Skin of body (tissue), 3 donors: ENCODE measurements at places on chromosomes 11 and 22. TPM values are rescaled to one million over a fixed set of nuclear protein-coding genes. Genes with fewer than 3 reads are reported as not detected.

GRCh38 chr11:116406042-116406441 is 366.7 kb downstream of the BUD13 start:
- no peak for DNase-seq

Gene VPREB3
- not detected for total RNA-seq

- no peak for DNase-seq
Observed at GRCh38 chr11:24609192-24610119, 112.6 kb downstream of the LUZP2 start.

Gene TTC28
- total RNA-seq = 29.0 TPM

Gene FOSL1
- 10.6 TPM for total RNA-seq

- no peak for DNase-seq
Observed at GRCh38 chr11:46277622-46278386, at the start of gene CREB3L1. Gene CREB3L1, plus strand, starts transcription at chr11:46277662. Its CDS starts 450 bp downstream, at chr11:46278112.

DNA sequence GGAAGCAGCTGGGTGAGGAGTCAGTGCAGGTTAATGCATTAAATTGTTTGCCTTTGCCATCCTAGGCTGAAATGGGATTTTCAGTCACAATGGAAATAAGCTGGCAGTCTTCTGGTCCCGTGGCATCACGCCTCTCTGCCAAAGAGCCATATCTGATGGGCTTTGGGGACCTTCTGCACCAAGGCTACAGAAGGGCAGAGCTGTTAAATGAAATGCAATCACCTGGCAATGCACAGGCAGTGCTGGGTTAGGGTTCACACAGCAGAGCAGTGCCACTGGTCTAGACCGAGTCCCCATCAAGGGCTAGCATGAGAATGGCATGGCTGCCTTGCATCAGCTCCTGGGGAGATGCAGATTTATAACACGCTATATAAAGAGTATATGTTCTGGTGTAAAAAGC is 749.2 kb downstream of the NTM start:
- no peak for DNase-seq

GRCh38 chr11:16895306-16895705 is 118.9 kb downstream of the PLEKHA7 start:
- DNase-seq = no peak

- DNase-seq = peak; percentile 92
Observed at GRCh38 chr22:20422271-20423007, 15.2 kb downstream of the SCARF2 start.

- no peak for DNase-seq
Observed at GRCh38 chr11:76047231-76047630, 159.1 kb downstream of the WNT11 start.

Gene TYR
- total RNA-seq = 4.0 TPM

DNA sequence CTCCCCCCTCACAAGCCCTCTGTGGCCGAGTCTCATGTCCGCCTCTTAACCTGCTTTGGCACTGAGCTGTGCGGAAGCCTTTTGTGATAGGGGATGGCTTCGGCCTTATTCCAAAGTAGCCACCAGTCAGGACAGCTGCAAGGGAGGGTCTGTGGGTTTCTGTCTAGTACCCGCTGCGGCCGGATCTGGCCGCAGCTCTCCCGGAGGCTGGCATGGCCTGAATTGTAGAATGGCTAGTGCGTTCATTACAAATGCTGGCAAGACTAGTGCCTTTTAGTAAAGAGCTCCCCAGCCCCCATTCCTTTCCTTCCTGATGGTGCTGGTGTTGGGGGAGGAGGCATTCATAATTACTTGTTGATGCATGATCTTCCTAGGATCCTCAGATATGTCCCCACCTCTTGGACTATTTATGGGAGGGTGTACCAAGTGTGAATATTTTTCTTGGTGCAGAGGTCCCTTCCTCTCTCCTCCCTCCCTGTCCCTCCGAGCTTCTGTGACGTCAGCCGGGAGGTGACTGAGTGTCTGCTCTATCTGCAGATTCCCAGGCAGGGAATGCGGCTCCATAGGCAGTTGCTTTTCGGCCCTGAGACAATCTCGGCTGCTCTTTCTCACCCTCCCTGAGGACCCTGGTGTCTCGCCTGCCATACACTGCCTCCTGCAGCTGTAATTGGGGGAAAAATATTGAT is 108.7 kb upstream of the E2F8 start:
- no peak for DNase-seq

DNA sequence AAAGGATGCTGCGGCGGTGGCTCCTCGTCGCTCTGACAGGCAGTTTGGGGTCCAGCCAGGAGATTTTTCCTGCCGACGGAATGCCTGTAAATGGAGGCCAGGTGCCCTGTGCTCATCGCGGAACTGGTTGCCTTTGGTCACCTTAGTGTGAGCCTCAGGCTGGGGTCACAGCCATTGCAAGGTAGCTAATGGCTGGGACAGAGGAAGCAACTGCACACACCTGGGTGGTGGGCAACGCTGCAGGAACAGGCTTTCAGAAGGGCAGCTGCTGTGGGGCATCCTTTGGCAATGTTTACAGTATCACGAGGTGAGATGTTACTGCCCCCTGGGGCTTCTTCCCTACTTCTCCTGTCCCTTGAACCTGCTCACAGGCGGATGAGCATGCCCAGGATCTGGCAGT is 205.5 kb downstream of the GRIK4 start:
- no peak for DNase-seq

- DNase-seq = no peak
Observed at GRCh38 chr22:41781507-41781906, 19.0 kb upstream of the CCDC134 start.

- no peak for DNase-seq
Observed at GRCh38 chr11:129368889-129369672, 6.6 kb upstream of the BARX2 start.

- DNase-seq = no peak
Observed at GRCh38 chr22:49197505-49197904, 630.2 kb downstream of the BRD1 start.

GRCh38 chr11:117841551-117842031 is 17.0 kb upstream of the FXYD2 start:
- DNase-seq = no peak

DNA sequence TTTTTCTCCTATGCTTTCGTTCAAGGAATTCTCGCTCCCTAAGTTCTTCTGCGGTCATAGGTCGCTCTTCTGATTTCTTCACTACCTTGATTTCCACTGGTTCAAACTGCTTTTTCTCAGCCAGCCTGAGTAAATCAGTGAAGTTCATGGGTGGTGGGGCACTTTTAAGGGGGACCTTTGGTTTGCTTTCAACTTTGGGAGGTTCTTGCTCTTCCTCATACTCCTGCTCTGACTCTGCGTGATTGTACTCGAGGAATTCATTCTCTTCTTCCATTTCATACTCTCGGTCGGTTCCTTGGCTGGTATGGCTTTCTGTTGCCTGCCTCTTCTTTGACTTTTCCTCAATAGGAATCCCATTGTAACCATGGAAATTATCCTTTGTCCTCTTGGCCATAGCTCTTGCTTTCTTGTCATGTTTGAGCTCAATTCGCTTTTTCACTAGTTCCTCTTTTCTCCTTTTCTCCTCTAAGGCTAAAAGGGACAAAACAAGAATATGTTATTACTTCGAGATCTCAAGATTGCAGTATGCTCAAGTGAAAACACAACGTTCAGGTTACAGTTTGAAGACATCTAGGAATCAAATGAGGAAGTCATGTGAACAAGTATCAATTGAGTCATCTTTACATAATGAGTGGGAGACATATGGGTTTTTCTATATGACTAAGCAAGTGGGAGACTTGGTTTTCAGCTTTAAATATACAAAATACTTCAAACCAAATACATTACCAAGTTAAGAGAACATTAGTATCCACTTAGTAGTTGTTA is 16.2 kb downstream of the MISFA start:
- DNase-seq = no peak

Gene TLCD5
- 6.7 TPM for total RNA-seq

Gene SLN
- 215 TPM for total RNA-seq

GRCh38 chr11:86873573-86874083 is 73.3 kb downstream of the PRSS23 start:
- DNase-seq = no peak

- no peak for DNase-seq
Observed at GRCh38 chr11:1340111-1340510, 30.7 kb upstream of the TOLLIP start.

- no peak for DNase-seq
Observed at GRCh38 chr22:47548953-47549740, 786.7 kb downstream of the TBC1D22A start.

GRCh38 chr11:68343761-68344256 is 31.4 kb downstream of the LRP5 start:
- DNase-seq = no peak

- DNase-seq = no peak
Observed at GRCh38 chr11:131422029-131422428, 51.6 kb downstream of the NTM start.

DNA sequence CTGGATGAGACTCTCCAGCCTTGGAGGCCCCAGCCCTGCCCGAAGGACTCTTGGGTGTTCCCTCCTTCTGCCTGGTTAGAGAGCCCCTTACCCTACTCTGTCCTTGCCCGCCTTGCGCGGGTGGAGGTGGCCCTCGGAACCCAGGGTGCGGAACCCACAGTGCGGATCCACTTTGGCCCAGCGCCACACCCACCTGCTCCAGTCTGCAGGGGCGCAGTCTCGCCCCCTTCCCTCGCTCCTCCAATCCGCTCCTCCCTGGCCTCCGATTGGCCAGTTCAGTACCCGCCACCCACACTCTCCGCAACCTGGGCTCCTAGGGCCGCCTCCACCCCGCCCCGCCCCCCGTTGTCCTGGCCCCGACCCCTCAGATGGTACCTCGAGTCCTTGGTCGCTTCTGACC is 2.4 kb downstream of the CAPN1 start:
- DNase-seq = no peak

DNA sequence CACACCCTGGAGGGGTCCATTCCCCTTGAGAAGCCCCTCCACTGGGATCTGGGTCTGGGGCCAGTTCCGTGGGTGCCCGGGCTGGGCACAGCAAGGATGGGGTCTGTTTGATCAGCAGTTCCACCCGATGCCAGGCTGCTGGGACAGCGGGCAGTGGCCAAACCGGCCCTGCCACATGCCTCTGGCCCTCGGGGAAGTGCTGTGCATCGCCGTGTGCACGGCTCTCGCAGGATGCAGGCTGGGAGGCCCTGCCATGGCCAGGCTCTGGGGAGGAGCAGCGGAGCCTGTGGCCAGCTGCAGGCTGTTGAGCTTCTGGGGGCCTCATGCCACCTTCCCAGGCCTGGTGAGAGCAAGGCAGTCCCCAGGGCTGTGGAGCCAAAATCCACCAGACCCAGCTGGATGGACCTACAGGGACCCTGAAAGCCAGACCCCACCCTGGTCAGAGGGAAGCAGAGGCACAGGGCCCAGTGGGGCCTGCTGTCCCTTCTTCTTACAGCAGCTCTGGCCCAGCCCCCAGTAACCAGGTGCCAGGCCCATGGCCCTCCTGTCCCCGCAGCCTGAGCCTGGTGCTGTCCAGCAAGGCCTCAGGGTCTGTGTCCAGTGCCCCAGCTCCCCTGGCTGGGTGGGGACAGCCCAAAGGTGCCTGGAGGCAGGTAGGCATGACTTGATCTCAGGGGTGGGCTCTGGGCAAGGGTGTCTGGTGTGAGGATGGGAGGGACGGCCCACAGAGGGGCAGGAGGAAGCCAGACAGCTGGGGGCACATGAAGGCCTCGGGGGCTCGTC is 57.3 kb downstream of the WNT7B start:
- no peak for DNase-seq

- DNase-seq = no peak
Observed at GRCh38 chr22:24327832-24328231, 57.2 kb downstream of the SPECC1L start.

- DNase-seq = peak; percentile 29
Observed at GRCh38 chr11:96023275-96023674, 99.4 kb upstream of the MTMR2 start.

Gene ADAMTS8
- 1.8 TPM for total RNA-seq

GRCh38 chr11:46363031-46363407 is 15.8 kb downstream of the DGKZ start:
- peak; percentile 32 for DNase-seq

Gene LDHAL6A
- not detected for total RNA-seq

Gene DNAJB7
- total RNA-seq = not detected

Gene C2CD3
- total RNA-seq = 16.2 TPM

DNA sequence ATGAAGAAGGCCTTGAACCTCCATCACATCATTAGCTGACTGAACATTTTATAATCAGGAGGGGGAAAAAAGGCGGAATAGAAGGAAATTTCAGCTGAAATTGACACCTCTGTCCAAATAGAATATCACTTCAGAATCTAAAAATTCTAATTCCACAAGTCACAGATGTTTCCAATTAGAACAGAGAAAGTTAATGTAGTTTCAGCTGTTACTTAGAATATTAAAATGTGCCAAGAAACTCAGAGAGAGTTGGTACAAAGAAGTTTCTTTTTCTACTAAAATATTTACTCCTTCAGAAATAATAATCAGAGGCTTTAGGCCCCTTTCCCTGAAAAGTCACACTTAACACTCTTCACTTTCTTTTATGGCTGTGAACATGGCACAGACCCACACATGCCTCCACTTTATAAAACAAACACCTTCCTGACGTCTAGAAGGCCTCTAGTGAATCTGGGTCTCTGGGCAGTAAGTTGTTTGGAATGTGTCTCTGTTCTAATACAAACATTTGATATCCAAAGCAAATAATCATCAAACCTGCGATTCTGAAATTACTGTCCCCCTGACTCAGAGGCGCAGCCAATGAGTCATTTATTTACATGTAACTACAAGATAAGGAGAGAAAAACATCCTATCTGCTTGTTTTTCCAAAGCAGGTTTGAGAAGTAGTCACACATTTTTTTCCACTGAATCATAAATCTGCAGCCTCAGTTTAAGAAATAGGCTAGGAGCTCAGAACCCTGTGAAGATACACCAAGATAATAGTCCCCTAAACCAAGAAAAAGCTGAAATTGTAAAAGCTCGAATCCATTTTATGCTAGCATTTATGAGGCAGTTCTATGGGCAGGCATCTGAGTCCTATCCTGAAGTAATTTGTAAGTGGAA is 148.4 kb downstream of the ME3 start:
- DNase-seq = peak; percentile 57

GRCh38 chr22:31128156-31128555 is 5.4 kb downstream of the INPP5J start:
- no peak for DNase-seq

DNA sequence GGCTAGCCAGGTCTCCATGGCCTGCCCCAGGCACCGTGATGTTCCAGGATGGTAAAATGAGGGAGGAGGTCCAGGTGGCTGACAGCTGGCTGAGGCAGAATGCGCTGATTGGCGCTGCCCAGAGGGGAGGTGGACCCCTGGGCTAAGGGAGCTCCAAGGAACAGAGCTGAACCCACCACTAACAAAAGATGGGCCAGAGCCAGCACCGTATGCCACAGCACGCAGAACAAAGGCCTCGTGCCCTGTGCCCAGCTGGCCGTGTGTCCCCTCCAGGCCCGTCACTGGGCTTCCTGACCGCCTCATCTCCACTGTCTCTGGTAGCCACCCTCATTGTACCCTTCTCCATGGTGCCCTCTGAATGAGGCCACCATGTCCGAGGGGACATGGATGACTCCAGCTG is 19.6 kb upstream of the PRODH start:
- no peak for DNase-seq

DNA sequence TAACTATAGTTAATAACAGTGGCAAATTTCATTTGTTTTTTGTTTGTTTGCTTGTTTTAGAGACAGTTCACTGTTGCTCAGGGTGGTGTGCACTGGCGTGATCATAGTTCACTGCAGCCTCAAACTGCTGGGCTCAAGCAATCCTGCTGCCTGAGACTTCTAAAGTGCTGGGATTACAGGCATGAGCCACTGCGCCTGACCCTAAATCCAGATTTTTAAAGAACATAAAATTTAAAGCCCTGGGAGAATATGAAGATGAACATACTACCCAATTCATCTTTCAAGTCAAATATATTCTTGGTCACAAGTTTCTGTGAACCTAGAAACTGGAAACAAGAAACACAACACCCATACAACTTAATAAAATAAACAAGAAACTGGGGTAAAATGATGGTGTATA is 28.1 kb downstream of the RRAS2 start:
- no peak for DNase-seq

Gene RBM14
- total RNA-seq = 33.3 TPM
